HuH-7 (cell line): ENCODE measurements at places on chromosomes 6 and 20.

DNA sequence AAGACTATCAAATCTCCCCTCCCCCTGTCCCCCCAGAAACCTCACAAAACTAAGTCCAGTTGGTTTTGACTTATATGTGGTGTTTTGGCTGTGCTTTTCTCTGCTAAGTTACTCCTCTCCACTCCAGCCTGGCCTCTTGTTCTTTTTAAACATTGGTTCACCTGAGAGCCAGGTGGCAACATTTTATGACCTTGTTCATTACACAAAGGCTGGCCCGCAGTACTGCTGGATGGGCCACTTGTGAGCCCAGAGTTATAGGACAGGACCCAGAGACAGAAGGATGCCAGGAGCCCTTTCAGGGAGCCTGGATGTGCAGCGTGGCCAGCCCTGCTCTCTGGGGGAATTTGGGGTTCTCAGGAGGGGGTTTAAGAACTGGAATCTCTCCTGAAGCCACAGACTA lies 90.0 kb downstream of the RAMACL start:
- no peak for DNase-seq

- DNase-seq, result no peak
Observed at GRCh38 chr6:43125119-43125518, 46.0 kb upstream of the SRF start.

- DNase-seq, result no peak
Observed at GRCh38 chr6:90695316-90695715, 108.4 kb upstream of the MAP3K7 start.

DNA sequence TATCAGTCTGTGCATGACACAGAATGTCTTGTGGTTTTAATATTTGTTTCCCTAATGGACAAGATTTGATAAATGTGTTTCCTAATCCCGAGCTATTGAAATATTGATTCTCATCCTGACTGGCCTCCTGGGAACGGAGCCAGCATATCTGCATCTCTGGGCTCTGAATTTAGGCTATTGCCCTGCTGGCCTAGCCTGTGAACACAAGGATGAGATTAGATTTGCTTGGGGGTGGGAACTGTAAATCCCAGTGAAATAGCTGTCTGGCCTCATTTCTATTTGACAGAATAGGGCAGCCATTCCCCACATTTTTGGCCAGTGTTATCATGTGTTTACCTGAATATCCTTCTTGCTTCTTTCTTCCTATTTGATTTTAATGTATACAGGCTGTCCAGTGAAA lies 198.4 kb upstream of the SOX4 start:
- DNase-seq, result no peak

DNA sequence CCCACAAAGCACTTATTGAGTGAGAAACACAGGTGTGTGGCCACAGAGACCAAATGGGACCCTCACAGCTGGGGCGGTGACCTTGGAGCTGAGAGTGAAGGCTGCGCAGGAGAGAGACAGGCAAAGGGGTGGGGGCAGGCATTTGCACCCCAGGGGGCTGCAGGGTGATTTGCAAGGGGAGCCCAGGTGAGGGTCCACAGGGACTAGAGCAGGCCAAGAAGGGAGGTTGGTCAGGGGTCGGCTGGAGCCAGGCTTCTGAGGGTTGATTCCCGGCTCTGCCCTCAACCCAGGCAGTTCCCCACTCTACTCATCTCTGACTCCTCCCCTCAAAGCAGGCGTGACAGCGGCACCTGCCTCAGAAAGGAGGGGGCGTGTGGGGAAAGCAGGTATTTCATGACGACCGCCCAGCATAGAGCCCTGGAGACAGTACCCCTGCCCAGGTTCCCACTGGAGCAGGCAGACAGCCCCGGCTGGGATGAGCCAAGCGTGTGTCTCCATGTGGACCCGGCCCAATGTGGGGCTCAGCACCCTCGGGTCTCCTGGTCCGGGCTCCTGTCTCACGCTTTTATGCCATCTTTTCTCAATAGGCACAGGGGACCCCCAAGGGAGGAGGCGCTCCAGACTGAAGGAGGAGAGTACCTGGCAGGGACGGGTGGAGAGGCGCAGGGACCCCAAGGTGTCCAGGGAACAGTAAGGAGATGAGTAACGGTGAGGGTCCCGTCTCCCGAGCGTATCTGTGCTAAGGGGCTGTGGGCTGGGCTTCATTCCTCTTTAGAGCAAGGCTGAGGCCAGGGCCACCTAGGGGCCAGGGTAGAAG lies 3.1 kb upstream of the MRGBP start:
- DNase-seq, result no peak

DNA sequence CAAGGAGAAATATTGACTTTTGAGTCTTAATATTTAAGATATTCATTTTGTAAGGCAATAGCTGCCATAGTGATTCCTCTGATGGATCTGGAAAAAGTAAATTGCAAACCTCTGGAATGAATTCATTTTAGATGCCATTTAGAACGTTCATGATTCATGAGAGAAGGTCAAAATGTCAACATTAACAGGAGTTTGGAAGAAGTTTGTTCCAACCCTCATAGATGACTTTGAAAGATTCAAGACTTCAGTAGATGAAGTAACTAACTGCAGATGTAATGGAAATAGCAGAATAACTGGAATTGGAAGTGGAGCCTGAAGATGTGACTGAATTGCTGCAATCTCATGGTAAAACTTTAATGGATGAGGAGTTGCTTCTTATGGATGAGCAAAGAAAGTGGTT lies 100.9 kb upstream of the CCN2 start:
- no peak for DNase-seq

DNA sequence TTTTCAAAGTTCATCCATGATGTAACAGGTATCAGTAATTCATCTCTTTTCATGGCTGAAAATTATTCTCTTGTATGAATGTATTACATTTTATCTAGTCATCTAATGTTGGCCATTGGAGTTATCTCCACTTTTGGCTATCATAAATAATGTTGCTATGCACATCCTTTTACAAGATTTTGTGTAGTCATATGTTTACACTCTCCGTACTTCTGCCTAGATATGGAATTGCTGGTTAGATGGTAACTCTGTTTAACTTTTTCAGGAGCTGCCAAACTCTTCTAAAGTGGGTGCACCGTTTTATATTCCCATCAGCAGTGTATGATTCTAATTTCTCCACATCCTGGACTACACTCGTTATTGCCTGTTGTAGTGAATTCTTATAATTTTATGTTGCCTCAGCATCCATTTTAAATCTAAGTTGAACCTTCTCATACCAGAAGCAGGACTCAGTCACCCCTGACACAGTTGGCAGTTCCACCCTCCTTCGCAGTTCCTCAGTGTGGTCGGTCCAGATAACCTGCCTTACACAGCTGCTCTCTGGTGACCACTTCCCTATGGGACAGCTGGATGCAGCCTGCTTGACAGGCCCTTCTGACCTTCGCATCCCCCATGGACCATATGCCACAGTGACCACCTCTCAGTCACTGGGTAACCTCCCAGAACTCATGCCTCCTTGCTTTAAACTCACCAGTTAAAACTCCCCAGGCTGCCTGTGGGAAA lies 33.9 kb downstream of the KIZ start:
- DNase-seq, result no peak

GRCh38 chr6:96304997-96305396 lies 216.6 kb upstream of the UFL1 start:
- no peak for DNase-seq

GRCh38 chr20:62742979-62743776 lies 34.5 kb downstream of the NTSR1 start:
- no peak for DNase-seq

DNA sequence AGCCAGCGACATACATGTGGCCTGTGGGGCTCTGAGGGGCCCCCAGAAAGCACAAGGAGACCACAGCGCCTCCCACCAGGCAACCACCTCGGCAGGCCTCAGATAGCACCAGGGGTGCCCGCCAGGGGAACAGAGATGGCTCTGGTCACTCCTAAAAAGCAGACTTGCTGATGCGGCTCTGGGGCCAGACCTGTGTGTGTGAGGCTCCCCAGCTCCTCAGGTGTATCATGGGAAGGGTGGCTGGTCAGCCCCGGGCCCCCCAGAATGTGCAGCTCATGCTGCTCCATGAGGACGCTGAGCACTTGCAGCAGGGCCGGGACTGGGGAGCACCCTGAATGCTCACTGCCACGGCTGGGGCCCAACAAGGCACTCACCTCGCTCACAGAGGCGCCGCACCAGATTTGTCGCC lies 60.2 kb downstream of the PYGB start:
- DNase-seq, result no peak

DNA sequence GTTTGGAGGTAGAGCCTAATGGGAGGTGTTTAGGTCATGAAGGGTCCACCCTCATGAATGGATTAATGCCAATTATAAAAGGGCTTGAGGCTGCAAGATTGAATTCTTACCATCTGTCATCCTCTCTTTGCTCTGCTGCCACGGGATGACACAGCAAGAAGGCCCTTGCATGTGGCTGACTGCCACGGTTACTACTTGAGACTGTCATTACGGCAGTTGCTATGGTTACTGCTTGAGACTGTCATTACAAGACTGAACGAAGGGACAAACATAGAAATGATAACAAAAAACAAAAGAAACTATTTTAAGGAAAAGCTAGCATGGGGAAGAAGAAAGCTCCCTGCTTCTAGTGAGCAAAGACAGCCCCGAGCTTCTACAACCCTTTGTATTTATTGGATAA lies 715.0 kb downstream of the TFAP2A start:
- no peak for DNase-seq

DNA sequence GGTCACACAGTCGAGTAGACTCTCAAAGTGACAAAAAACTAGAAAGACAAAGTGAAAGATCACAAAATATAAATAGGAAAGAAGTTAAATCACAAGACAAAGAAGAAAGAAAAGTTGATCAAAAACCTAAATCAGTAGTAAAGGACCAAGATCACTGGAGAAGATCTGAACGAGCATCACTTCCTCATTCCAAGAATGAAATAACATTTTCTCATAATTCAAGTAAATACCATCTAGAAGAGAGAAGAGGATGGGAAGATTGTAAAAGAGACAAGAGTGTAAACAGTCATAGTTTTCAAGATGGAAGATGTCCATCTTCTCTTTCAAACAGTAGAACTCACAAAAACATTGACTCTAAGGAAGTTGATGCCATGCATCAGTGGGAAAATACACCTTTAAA lies 31.6 kb upstream of the GJA10 start:
- no peak for DNase-seq

GRCh38 chr6:13508711-13509705 lies 21.6 kb upstream of the GFOD1 start:
- no peak for DNase-seq

DNA sequence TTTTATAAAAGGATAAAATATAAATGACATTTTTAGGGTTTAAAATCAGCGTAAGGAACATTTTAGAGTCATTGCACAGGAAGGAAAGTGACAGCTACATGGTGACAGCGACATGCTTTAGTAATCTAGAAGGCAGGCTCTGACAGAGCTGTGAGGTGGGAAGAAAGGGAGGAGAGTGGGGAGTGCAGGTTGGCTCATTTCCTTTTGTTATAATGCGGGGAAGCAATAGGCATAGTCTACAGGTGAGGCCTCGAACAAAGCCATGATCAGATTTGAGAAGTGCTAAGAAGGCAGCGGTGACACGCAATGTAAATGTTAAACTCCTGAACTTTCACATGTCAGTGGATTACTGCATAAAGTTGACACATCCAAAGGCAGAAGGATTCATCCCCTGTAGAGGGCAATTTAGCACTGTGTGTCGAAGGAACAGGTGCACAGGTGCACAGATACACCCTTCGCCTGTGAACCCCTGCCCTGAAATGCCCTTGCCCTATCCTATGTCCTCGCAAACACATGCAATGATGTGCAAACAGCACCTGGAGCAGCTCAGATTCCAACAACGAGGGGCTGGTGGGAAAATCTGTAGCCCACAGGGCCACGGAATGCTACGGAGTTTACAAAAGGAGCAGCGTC lies 32.4 kb upstream of the SMOC2 start:
- DNase-seq, result no peak

DNA sequence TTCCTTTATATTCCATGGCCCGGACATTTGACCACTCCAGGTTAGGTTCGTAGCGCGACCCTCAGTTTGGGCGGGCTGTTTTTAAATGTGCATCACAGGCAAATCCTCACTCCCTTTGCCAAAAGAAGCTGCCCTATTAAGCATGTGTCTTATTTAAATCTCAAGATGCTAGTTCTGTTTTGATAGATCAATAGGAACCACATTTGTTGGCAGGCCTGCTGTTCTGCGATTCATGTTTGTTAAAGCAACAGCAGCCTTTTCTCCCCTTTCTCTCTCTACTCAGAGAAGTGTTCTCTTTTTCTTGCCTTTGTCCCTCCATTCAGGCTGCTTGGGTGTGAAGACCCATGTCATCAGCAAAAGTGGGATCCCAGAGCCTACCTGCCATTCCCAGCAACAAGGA lies 212.0 kb upstream of the SSTR4 start:
- no peak for DNase-seq

- no peak for DNase-seq
Observed at GRCh38 chr6:7916959-7917358, 6.4 kb upstream of the TXNDC5 start.

DNA sequence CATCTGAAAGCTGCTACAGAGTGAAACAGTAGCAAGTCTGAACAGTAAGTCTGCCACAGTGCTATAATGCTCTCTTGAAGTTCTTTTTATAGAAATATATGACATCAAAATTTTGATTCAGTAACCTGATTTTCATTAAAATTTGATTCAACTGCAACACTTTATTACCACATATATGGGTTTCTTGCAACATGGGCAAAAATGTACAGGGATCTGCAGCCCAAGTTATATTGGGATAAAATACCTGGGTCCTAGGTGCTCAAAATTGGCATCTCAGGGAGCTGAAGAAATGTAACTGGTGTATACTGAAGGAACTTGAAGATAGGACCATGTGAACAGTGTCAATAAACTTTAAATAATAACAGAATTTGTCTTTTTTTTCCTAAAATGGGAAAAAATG lies 10.8 kb downstream of the ROMO1 start:
- DNase-seq, result no peak

DNA sequence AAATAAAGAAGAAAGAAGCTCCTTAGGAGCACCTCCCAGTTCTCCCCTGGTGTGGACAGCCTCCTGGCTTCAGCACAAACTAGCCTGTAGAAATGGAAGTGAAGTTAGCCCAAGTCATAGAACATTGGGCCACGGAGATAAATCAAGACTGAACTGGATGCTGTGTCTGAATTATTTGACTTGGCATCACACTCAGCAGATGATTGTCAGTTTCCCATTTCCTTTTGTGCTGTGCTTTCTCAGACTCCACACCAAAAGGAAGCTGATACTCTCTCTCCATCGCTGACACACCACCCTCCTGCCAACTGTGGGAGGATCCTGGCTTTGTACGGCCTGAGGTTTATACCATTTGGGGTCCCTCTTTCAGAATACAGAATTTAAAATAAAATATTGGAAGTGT lies 209.8 kb downstream of the TFAP2A start:
- DNase-seq, result no peak
